ENCODE measurements at places on chromosomes 5 and 9.
A peak's percentile ranks its signal among the peaks of the same experiment; 100 is the strongest.

DNA sequence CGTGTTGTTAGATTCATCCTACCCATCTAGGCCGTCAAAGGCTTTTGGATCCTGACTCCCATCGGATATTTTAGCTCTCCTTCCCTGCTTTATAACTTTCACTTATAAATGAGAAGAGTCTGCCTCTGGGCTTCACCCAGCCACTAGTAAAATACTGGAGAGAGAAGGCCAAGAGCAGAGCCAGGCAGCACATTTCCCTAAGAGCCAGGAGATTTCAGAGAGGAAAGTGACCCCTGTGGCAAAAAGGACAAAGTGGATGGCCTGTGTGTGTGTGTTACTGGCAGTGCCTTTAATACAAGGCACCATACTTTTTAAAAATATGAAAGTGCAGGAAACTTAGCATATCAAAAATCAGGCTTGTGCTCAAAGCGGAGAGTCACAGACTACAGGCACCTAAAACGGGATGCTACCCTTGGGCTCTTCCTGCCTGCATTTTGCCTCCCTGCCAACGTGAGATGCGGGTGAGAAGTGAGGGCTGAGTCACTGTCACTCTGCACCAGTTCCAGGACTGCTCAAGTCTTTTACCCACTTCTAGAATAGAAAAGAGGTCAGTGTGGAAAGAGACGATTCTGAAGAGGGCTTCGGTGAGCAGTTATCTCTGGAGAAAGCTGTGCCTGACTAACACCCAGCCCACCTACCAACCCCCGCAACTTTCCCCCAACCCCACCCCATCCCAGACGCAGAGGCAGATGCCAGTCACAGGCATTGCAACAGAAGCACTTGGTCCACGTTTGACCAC is 15.9 kb downstream of the NFIL3 start:
- no peak overlapping the region for H3K27ac ChIP-seq
- no peak for DNase-seq
- peaks cover 27% of the 10 kb centered on the region for H3K36me3 ChIP-seq
- H3K27me3 ChIP-seq = no peaks in the 10 kb centered on the region

GRCh38 chr9:114289571-114290481 is 33.1 kb upstream of the ORM1 start:
- H3K36me3 ChIP-seq = peaks cover 10% of the 10 kb centered on the region
- no peak overlapping the region for H3K27ac ChIP-seq
- H3K4me1 ChIP-seq = peaks cover 6% of the 10 kb centered on the region
- no peak for DNase-seq
- H3K27me3 ChIP-seq = no peaks in the 10 kb centered on the region
- no peak overlapping the region for H3K4me3 ChIP-seq

DNA sequence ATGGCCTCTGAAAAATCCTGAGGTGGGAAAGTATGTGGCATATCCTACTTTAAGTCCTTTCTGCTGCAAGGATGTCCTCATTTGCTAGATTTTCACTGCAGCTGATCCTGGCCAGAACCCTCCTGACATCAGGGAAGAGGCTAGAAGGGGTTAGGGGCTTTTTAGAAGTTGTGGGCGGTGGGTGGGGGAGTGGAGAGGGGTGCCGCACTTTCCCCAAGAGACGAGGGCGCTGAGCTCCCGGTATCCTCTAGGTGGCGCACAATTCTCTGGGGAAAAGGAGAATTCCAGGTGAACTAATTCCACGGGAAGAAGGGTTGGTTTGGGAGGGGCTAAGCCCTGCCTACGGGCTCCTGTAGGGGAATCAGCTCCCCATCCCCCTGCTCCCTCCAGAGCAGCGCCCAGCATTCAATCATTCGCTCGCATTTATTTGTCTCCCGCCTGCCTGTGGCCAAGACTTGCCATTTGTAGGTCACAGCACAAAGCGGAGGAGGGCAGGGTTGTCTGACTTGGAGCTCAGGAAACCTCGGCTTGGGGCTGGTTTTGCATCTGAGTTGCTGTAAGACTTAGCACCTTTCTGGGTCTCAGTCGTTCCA is 42.9 kb upstream of the HAND1 start:
- no peak for DNase-seq
- no peak overlapping the region for H3K27ac ChIP-seq
- H3K4me3 ChIP-seq = no peak overlapping the region
- no peaks in the 10 kb centered on the region for H3K27me3 ChIP-seq
- no peaks in the 10 kb centered on the region for H3K36me3 ChIP-seq
- no peaks in the 10 kb centered on the region for H3K4me1 ChIP-seq

- no peak for DNase-seq
- H3K4me1 ChIP-seq = no peaks in the 10 kb centered on the region
- H3K36me3 ChIP-seq = no peaks in the 10 kb centered on the region
- no peak overlapping the region for H3K27ac ChIP-seq
Observed at GRCh38 chr5:100311806-100312205, 223.4 kb upstream of the FAM174A start.

DNA sequence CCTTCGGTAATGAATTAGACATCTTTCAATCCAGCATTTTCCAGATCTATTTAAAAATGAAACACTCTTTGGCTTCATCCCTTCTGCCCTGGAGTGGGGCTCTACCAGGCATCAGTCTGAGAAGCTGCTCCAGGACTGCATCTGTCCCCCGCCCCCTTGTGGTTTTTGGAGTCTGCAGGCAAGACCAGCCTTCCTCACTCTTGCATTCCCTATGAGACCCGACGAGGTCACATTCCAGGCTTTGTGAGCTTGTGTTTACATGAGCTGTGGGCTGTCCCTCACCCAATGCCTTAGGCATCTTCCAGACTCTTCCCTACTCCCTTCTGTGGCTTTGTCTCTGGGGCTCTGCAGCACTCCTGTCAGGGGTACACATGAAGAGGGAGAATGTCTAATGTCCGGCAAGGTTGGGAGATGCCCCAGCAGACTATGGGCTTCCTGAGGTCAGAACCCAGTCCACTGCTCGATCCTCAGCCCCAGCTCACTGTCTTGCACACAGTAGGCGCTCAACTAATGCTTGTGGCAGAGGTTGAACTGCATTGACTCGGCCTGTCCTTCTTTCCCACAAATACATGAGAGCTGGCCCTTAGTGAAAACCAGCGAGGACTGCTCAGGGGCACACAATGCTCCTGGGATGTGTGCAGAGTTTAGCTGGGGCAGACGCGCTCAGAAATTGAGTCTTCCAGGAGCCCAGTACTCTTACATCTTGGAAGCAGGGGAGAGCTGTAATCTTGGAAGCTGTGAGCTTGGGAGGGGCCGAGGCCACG is 11.7 kb upstream of the GADD45G start:
- H3K36me3 ChIP-seq = no peaks in the 10 kb centered on the region
- H3K27ac ChIP-seq = no peak overlapping the region
- DNase-seq = no peak

GRCh38 chr9:3760031-3760430 is 234.2 kb upstream of the RFX3 start:
- H3K36me3 ChIP-seq = no peaks in the 10 kb centered on the region
- H3K4me3 ChIP-seq = no peak overlapping the region
- DNase-seq = no peak
- H3K27me3 ChIP-seq = no peaks in the 10 kb centered on the region

- H3K36me3 ChIP-seq = no peaks in the 10 kb centered on the region
- H3K4me1 ChIP-seq = peaks cover 24% of the 10 kb centered on the region
- H3K27me3 ChIP-seq = no peaks in the 10 kb centered on the region
- DNase-seq = no peak
- H3K4me3 ChIP-seq = no peak overlapping the region
- H3K27ac ChIP-seq = peak overlapping the region; percentile 81
Observed at GRCh38 chr5:82405618-82406204, 127.6 kb upstream of the RPS23 start.

DNA sequence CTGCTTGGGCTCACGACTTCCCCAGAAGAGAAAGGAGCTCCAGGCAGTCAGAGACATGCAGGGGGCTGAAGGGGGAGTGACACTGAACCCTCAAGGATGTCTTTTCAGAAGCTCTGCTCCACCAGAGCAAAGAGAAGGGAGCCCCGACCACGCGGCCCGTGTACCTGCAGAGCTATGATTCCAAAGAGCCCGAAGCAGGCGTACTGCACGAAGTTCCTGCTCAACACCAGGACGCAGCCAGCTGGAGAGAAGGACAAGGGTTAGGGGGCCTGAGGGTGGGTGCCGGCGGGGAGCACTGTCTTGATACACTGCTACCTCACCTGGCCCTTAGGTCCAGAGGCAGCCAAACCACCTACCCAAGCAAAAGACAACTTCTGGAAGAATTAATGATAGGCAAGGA is 9.4 kb downstream of the SURF4 start:
- H3K27me3 ChIP-seq = no peaks in the 10 kb centered on the region
- H3K4me1 ChIP-seq = peaks cover 38% of the 10 kb centered on the region
- H3K36me3 ChIP-seq = peaks cover 43% of the 10 kb centered on the region
- no peak for DNase-seq
- no peak overlapping the region for H3K4me3 ChIP-seq

DNA sequence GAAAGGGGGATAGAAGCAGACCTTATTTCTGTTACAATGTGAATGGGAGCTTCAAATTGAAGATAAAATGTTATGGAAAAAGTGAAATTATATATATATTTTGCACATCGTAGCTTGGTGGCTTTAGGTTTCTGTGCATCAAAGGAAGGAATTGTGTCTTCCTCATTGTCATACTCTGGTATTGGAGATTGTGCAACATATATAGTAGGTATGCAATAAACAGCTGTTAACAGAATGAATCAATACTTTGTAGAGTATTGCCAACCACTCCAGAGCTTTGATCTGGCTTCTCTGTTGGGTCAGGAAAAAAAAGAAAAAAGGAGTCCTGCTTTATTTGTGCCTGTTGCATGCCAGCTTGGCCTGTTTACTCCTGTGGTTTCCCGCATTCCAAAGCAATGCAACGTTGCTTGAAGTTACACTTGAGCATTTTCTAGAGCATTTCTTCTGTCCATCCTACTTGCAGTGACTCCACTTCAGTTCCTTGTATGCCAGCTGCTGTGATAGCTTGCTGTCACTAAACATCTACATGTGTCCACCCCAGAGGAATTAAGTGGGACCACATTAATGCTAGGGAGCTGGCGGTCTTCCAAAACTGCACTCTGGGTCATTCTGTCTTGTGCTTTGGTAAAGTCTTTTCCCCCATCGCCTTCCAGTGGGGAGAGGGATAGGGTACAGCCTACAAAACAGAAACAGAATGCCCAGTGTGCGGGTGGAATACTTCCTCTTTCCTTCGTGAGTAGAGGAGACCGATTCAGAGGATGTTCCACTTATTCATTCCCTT is 62.0 kb upstream of the MEF2C start:
- peak overlapping the region; percentile 84 for H3K27ac ChIP-seq
- no peak overlapping the region for H3K4me3 ChIP-seq
- no peak for DNase-seq
- H3K36me3 ChIP-seq = no peaks in the 10 kb centered on the region

DNA sequence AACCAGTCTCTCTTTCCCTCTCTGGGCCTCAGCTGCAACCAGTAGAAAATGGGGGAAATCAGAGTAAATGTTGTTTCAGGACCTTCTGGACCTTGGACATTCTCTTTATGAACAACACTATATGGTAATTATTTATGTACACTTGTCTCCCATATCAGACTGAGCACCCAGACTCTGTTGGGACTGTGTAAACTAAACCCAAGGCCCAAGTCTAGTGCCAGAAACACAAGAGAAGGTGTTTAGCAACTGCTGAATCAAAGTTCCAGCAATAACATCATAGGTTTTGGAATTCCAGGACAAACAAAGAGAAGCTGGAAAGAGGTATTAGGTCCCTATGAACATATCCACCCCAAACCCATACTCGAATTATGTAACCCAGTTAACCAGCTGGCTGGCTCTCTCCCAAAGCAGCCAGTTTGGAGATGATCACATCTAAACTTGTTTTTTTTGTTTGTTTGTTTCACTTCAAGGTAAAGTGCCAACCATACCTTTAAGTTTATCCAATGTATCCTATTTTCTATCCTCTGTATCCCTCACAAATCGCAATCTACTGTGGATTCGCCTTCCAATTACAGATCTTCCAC is 1.9 kb upstream of the RNF38 start:
- H3K4me1 ChIP-seq = peaks cover 31% of the 10 kb centered on the region
- no peak overlapping the region for H3K27ac ChIP-seq
- H3K27me3 ChIP-seq = no peaks in the 10 kb centered on the region
- H3K4me3 ChIP-seq = no peak overlapping the region
- DNase-seq = no peak
- H3K36me3 ChIP-seq = no peaks in the 10 kb centered on the region

- no peaks in the 10 kb centered on the region for H3K36me3 ChIP-seq
- H3K27ac ChIP-seq = no peak overlapping the region
- no peak for DNase-seq
Observed at GRCh38 chr9:14238518-14238917, 75.4 kb downstream of the NFIB start.

- H3K27ac ChIP-seq = no peak overlapping the region
- no peaks in the 10 kb centered on the region for H3K36me3 ChIP-seq
- H3K4me3 ChIP-seq = no peak overlapping the region
- no peaks in the 10 kb centered on the region for H3K4me1 ChIP-seq
- H3K27me3 ChIP-seq = no peaks in the 10 kb centered on the region
Observed at GRCh38 chr9:94269264-94269663, 10.2 kb downstream of the ZNF169 start.

DNA sequence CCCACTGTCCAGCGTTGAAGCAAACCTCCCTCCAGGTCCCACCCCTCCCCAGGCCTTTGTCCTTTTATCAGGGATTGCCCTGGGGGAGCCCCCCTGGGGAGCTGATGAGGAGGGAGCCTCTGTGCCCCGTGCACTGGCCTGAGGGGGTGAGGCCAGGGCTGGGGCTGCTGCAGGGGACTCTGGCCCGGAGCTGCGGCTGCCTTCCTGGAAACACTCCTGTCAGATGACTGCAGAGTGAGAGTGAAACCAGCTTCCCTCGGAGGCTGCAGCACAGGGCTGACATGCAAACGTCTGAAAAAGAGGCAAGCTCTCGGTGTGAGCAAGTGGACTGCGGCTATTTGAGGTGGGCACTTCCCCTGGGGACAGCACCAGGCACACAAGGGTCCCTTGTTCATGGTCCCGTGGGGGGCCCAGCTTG is 4.6 kb upstream of the TRAF2 start:
- H3K4me1 ChIP-seq = peaks cover 19% of the 10 kb centered on the region
- H3K27ac ChIP-seq = no peak overlapping the region
- H3K27me3 ChIP-seq = no peaks in the 10 kb centered on the region
- H3K36me3 ChIP-seq = no peaks in the 10 kb centered on the region
- H3K4me3 ChIP-seq = peak overlapping the region; percentile 47

DNA sequence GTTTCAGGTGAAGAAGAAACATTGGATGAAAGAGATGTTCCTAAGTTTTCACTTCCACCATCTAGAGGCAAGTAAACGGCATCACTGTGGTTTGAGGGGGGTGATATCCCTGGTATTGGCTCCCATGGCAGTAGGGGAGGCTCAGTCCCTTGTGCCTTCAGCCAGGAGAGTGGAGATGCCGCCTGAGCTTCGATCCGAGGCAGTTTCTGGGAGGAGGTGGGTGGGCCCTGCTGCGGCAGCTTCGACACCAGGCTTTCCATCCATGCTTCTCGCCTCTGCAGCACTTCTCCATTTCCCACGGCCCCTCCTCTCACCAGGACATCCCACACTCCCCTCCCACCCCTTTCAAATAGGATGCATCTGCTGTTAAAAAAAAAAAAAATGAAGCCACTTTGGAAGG is 258.3 kb downstream of the GADD45G start:
- no peak overlapping the region for H3K4me3 ChIP-seq
- no peak overlapping the region for H3K27ac ChIP-seq
- no peaks in the 10 kb centered on the region for H3K4me1 ChIP-seq
- DNase-seq = no peak
- H3K27me3 ChIP-seq = no peaks in the 10 kb centered on the region
- H3K36me3 ChIP-seq = no peaks in the 10 kb centered on the region

Data from thoracic aorta (tissue), 2 donors.